ENCODE measurements at places on chromosomes 5 and 9.

DNA sequence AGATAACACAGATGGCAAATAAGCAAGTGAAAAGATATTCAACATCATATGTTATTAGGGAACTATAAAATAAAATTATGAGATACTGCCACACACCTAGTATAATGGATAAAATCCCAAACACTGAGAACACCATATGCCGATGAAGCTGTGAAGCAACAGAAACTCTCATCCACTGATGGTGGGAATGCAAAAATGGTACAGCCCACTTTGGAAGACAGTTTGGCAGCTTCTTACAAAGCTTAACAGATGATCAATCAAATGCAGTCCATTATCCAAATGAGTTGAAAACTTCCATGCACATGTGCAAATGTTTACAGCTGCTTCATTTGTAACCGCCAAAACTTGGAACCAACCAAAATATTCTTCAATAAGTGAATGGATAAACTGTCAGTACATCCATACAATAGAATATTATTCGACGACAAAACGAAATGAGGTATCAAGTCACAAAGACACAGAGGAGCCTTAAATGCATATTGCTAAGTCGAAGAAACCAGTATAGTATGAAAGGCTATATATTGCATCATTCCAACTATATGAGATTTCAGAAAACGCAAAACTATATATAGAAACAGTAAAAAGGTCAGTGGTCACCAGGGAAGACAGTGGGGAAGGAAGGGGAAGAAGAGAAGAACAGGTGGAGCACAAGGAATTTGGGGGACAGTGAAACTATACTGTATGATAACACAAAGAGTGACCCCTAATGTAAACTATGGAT lies 14.9 kb downstream of the PFDN1 start:
- DNase-seq = no peak

- DNase-seq = no peak
Observed at GRCh38 chr5:95554331-95554646, 488 bp downstream of the SKIC3 start.

GRCh38 chr9:134286471-134287245 lies 39.6 kb upstream of the RXRA start:
- no peak for DNase-seq

DNA sequence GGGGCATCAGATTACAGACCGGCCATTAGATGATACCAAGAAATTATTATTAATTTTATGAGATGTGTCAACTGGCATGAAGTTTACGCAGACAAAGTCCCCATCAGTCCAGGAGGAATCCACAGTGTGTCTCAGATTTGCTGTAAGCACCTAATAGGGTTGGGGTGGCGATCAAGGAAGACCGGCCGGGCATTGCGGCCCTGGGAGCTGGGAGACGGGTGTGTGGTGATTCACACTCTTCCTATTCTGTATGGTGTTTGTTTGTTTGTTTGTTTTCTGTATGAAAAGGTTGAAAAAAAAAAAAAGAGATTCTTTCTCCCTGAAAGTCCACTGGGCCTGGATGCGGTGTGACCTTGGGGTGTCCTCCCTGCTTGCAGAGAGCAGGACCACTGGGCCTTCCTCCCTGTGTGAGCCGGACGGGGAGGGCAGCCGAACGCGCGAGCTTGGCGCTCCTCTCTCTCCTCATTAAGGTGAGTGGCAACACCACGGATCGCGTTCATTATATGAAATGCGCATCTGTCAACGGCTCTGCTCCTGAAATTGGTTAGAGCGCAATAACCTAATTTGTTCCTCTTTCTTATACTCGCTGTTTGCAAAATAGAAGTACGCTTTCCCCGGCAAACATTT lies 15.1 kb downstream of the RASGEF1C start:
- no peak for DNase-seq

DNA sequence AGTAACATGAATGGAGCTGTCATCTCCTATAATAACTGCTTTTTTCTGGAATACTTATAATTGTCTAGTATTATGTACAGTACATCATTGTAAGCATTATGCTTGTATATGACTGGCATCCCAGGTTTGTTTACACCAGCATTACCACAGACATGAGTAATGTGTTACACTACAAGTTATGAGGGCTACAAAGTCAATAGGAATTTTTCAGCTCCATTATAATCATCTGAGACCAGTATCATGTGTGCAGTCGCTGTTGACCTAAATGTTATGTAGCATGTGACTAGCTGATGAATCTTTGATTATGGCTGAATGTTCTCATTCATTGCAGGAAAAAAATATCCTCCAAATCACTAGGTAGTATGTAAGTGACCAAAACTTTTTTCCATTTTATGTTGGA lies 2.2 kb downstream of the ZCCHC9 start:
- DNase-seq = no peak

- DNase-seq = no peak
Observed at GRCh38 chr5:851076-851475, 290 bp upstream of the ZDHHC11 start.

- no peak for DNase-seq
Observed at GRCh38 chr9:37944266-37944650, 40.3 kb upstream of the SLC25A51 start.

All from activated CD4-positive, alpha-beta T cell treated with anti-CD3 and anti-CD28 coated beads for 48 hours (primary cell).